ENCODE measurements at places on chromosomes 11 and 22.
A peak's percentile ranks its signal among the peaks of the same experiment; 100 is the strongest.

DNA sequence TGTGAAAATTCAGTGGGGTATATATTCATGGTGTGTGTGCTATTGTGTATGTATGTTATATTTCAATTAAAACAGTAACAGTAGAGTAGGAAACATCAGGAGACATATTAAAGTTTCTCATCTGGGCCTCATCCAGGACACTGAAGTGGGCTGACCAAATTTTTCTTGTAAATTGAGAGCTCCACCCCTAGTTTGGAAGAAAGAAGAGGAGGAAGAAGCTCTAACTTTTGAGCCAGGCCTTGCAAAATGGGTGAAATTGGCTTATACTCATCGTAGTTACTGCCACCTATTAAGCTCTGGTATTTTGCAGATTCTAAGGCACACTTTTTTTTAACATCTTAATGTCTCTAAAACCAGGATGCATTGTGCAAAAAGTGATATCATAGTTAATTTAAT lies 33.7 kb downstream of the TSPAN18 start:
- DNase-seq = no peak

DNA sequence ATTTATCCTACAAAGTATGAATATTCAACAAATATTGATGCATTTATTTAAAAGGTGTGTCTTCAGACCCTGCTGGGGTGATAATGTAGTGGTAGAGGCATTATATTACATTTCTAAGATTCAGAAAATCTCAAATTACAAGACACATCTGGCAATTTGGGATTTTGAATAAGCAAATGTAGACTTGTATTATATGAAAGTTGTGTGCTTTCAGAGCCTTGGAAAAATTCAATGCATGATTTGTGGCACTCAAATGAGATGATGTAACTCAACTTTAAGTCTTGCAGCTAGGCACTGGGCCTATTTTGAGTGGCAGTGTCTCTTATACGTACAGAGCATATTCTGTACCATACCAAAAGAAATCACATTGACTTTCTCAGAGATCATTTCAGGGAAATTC lies 214.4 kb downstream of the ETS1 start:
- peak; percentile 4 for DNase-seq

- no peak for DNase-seq
Observed at GRCh38 chr11:19873730-19874129, 161.1 kb downstream of the NAV2 start.

DNA sequence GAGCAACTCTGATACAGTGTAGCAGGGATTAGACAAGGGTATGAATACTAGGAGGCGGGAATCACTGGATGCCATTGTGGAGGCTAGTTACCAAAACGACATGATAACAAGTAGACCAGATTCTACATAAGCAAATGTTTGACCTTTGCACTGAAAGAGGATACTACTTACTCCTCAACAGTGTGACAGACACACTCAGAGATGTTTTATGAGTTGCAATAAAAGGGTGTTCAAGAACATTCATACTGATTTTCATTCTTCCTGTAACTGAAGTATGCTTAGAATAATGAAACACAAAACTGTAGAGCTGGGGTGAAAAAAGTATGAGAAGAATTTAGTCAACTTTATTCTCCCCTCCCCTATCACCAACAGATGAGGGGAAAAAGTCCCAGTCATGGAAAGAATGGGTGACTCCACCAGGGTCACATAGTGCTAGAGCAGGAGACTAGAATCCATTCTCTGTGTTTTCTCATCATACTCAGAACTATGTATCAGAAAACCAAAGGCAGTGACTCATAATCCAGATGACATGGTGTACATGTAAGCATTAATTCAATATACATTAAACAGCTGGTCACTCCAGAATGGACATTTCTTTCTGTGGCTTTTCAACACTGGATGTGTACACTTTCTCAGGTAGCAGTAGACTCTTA lies 32.8 kb downstream of the ARHGAP20 start:
- DNase-seq = no peak

DNA sequence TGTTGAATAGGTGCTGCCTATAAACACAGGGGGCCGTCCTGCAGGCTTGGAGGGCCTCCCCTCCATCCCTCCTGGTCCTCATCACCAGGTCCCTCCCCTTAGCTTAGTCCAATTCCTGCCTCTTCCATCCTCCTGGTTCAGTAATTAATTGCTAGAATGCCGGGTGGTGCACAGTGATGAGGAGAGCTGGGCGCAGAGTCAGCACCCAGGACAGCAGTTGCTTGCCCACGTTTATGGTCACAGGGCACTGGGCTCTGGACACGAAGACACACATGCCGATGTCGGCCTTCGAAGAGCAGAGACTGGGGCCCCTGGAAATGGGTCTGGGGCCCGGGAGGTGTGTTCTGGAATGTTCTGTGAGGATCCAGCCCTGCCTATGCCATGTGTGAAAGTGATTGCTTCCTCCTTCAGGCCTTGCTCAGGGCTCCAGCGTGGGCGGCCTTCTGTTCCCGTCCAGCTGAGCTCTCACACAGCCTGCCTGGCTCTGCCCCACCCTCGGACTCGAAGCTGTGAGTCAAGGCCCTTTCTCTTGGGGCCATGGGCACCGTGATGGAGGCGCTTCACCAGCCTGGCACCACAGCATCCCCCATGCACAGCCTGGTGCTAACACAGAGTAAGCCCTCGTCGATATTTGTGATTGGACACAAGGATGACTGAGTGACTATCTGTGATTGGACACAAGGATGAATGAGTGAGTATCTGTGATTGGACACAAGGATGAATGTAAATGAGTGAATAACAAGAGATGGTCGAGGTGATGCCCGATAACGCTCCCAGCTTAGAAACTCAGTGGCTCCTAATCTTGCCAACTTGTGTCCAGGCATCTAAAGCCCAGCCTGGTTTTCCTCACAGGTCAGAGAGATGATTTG lies 884.7 kb downstream of the BRD1 start:
- no peak for DNase-seq

DNA sequence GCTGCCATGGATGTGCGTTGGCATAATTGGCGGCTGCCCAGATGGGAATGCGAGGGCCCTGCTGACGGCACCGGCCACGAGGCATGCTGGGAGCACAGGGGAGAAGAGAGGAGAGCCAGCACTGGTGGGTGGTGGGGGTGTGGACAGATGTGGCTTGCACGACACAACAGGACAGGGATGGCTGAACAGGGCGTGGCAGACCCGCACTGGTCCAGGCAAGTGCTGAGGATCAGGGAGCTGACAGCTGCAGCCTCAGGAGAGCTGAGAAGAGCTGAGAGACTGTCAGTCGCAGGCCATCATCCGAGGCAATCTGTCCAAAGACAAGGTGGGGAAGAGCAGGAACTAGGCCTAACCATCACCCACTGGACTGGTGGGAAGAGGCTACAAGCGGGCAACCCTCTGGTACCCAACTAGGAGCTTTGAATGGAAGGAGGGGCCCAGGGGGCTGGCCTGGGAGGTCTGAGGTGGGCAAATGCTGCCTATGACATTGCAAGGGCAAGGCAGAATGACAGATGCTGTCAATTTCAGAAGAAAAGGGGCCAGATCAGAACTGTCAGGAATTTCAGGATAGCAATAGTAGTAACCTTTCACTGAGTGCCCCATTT lies 2.4 kb downstream of the GNB1L start:
- DNase-seq = no peak

DNA sequence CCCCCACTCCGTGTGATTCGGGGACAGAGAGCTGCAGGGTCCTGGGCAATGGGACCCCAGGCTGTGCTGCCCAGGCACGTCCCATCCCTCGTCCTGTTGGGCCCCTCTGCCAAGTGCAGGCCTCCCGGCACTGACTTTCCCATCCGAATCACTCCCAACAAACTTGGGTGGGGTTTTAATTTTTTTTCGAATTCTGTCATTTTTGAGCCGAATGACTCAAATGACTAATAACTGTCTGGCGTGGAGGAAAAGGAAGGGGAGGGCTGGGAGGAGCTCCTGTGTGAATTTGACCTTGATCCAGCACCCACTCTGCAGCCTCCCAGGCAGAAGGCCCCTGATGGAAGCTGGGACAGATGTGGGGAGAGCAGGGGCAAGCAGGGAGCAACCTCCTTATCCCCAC lies 1173.2 kb downstream of the BRD1 start:
- DNase-seq = no peak

DNA sequence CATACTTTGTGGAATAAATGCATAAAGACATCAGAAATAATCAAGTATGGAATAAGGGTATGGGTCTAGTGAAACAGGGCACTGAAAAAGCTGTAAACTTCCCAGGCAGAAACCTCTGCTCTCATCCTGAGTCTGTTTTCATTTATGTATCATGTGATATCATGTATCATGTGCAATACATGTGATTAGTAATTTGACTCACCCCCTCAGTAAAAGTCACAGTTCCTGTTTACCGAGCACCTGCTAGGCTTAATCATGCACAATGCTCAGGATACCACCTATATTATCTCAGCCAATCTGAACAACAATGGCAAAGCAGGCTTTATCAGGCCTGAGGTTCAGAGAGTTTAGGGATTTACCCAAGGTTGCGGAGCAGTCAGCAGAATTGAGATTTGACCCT lies 250.6 kb upstream of the TENM4 start:
- no peak for DNase-seq

- no peak for DNase-seq
Observed at GRCh38 chr11:1556278-1556902, 15.7 kb downstream of the DUSP8 start.

DNA sequence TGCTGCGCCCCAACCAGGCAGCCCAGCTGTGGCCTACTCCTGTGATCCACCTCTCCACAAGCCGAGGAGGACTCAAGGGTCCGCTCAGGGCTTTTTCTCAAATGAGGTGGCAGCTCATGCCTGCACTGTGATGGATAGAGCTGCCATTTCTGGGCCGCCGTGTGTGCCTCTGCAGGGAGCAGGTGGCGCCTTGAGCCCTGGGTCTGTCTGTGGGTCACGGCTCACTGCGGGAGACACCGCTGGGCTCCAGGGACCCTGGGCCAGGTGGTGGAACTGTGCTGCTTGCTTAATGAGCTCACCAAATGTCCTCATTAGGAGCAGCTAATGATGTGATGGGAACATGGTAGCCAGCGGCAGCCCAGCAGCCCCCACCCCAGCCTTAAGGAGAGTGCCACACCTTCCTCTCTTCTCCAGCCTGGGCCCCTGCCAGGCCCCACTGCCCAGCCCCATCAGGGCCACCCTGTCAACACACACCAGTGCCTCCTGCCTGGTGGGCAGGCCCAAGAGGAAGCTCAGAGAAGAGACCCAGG lies 50.8 kb downstream of the DHCR7 start:
- no peak for DNase-seq

GRCh38 chr22:43233529-43233928 lies 46.6 kb upstream of the TTLL12 start:
- no peak for DNase-seq

DNA sequence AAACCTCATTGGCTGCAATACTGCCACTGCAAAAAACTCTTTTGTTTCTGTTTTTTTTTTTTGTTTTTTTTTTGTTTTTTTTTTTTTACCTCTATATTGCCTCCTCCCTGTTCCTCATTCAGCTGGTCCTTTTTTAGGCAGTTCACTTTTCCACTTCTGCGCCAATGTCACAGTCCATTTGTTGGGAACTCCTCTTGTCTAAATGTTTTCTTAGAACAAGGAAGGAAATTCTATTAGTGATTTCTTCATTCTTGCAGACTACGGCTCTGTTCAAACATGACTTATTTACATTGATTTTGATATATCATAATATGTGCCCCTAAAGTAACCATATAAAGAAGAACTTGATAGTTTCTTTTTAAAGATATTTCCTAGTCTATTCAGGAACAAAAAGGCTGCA lies 2.9 kb downstream of the FAM118B start:
- DNase-seq = no peak

GRCh38 chr22:48886604-48887393 lies 940.9 kb downstream of the BRD1 start:
- no peak for DNase-seq

DNA sequence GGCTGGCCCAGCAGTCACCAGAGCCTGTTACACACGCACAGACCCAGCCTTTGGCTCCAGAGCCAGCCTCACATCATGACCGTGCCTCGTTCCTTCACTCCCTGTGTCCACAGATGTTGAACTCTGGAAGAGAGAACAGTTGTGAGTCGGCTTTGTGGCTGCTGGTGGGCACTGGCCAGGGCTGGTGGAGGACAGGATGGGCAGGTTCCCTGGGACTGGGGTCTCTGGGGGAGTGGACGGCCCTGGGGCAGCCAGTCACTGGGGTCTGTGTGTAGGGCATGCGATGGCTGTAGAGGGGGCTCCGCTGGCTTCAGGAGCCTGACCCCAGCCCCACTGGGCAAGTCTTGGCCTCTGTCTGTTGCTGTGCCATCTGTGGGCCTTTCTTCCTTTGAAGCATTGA lies 1070.1 kb downstream of the BRD1 start:
- no peak for DNase-seq

GRCh38 chr11:60570970-60571369 lies 55.8 kb downstream of the MS4A13 start:
- no peak for DNase-seq

DNA sequence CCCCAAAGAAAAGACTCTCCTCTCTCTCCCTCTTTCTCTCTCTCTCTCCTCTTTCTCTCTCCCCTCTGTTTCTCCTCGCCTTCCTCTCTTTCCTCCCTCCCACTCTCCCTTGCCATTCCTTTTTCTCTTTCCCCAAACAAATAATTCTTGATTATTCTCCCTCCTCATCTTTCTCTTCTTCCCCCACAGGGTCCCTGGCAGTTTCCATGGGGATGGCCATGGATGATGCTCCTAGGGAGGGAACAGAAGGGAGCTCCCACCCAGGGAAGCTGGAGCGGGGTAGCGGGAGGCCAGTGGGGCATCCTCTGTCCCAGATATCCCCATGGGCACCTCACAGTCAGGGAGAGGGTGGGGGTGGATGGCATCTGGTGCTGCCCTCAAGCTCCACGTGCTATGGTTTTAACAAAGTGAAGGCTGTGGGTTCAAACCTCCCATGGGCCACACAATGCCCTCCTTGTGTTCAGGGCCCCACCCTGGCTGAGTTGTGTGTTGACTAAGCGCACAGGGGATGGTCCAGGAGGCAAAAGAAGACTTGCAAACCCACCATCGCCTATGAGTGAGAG lies 266.4 kb downstream of the BUD13 start:
- DNase-seq = no peak

DNA sequence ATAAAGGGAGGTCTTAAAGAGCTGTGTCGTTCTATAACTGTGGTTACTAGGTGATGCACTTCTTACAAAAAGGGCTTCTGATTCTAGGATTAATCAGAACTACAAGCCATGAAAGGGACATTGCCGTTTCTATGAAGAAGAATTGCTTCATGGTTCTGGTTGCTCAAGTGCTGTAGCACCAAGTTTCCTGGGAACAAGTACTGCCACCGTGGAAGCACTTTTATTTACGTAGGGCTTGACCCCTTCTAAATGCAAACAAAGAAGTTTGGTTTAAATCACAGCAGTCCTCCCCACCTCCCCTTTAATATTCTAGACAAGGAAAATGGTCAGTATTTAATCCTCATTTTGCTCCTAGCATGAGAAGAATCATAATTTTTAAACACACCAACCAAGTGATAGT lies 9.8 kb downstream of the YAP1 start:
- peak; percentile 61 for DNase-seq
